NCI-H1092 (cell line): ENCODE measurements at places on chromosomes 13 and 19.

DNA sequence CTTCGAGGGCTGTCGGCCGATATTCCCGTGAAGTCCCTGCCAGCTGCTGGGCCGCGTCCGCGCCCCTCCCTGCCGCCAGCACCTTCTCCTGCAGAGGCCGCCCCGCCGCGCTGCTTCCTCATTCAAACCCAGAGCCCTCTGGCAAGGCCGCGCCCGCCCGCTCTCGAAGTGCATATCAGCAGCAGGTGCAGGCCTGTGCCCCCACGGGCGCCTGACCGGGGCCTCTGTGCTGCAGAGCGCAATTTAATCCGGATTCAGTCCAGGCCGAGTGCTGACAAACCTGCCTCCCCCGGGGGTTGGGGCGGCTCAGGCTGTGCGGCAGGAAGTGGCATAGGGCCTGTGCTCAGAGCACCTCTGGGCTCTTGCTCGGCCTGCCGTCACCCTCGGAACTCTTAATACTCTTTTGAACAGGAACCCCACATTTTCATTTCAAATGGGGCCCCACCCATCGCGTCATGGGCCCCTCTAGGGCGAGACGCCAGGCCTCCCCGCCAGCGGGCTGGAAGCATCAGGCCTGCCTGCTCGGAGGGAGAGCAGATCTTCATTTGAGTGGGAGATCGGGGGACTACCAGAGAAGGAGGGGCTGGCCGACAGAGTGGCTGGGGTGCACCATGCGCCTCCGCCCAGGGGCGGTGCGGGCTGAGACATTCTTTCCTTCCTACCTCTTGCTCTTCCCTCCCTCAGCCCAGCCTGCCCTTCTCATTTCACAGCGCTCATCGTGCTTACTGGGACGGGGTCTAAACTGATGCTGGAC is 125.7 kb downstream of the TNFRSF19 start:
- DNase-seq, result no peak

GRCh38 chr19:6519289-6519688 is 11.5 kb upstream of the TNFSF9 start:
- DNase-seq, result no peak

- DNase-seq, result no peak
These were observed 1.5 kb downstream of the CALM3 start for GRCh38 chr19:46602392-46603194.

- DNase-seq, result no peak
These were observed 62.0 kb downstream of the TEX29 start for GRCh38 chr13:111382411-111382810.

DNA sequence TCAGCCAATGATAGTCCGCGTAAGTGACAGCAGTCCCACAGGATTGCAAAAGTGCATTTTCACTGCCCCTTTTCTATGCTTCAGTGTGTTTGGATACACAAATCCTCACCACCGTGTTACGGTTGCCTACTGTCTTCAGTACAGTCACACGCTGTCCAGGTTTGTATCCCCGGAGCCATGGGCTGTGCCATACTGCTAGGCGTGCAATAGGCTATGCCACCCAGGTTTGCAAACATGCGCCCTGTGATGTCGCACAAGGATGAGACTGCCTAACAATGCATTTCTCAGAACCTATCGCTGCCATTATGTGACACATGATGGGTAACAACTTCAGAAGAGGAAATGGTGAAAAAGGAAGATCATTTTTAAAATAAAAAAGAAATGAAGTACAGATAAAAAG is 16.8 kb upstream of the ADPRHL1 start:
- DNase-seq, result no peak

DNA sequence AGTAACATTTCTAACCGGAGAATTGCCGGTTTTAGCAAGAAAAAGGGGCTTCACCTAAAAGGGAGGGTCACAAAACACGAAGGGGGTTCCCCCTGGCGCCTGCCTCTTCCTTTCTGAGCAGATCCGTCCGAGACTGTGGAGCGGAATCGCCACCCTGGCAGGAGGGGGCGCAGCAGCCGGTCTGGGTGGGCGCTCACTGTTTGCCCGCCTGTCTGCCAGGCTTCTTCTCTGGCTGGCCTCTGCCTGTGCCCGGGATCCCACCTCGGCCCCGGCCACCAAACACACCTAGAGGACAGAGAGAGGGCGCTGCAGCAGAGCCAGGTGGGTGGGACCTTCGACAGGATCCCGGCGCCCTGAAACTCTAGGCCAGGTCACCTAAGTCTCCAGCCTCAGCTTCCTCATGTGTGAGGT is 15.6 kb downstream of the LSM4 start:
- no peak for DNase-seq

DNA sequence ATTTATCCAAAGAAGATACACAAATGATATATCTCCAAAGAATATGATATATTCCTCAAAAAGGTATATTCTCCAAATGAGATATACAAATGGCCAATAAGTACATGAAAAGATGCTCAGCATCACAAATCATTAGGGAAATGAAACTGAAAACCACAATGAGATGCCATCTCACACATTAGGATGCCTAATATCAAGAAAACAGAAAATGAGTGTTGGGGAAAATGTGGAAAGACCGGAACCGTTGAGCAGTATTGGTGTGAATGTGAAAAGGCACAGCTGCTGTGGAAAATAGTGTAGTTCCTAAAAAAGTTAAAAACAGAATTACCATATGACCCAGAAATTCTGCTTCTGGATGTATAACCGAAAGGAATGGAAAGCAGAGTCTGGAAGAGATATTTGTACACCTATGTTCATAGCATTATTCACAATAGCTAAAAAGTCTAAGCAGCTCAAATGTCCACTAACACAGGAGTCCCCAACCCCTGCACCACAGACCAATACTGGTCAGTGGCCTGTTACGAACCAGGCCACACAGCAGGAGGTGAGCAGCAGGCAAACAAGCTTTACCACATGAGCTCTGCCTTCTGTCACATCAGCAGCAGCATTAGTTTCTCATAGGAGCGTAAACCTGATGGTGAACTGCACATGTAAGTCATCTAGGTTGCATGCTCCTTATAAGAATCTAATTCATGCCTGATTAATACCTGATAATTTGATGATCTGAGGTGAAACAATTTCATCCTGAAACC is 291.9 kb downstream of the PCDH20 start:
- no peak for DNase-seq

GRCh38 chr13:32581177-32581786 is 5.0 kb upstream of the PDS5B start:
- no peak for DNase-seq

GRCh38 chr19:31285744-31286143 is 63.5 kb downstream of the TSHZ3 start:
- DNase-seq, result no peak

- DNase-seq, result no peak
These were observed 39.1 kb downstream of the GADD45B start for GRCh38 chr19:2514981-2515518.
